ENCODE measurements at places on chromosomes 4 and X. TPM values are rescaled to one million over a fixed set of nuclear protein-coding genes. Genes with fewer than 3 reads are reported as not detected.

DNA sequence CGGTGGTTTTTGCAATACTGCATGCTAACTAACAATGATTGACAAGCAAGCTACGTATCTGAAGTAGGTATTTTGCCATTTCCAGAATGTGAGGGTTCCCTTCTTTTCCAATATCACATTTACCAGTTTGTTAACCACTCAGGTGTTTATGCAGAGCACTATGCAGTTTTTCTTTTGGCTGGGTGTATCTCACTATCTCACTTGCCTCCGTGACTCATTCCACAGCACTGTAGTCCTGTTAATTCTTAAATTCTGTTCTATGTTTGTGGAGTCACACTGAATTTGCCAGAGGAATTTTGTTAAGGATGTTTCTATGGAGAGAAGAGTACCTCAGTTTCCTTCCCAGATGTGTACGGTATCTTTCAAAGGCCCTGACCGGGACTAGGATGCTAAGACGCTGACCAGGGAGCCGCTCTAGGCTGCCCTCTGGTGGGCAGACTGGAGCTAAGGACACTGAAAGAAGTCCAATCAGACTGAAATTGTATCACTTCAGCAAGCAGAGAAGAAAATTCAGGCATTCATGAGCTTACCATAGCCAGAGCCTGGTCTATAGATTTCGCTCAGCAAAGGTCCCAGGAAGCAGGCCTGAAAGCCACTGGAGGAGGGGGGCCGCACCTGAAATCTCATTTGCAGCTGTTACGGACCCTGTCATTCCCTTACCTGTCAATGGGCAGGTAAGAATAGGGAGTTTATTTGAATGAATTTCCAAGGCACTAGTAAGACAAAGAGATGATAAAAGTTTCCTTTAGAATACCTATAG is 388.4 kb upstream of the SPOCK3 start:
- DNase-seq, result peak; percentile 6

DNA sequence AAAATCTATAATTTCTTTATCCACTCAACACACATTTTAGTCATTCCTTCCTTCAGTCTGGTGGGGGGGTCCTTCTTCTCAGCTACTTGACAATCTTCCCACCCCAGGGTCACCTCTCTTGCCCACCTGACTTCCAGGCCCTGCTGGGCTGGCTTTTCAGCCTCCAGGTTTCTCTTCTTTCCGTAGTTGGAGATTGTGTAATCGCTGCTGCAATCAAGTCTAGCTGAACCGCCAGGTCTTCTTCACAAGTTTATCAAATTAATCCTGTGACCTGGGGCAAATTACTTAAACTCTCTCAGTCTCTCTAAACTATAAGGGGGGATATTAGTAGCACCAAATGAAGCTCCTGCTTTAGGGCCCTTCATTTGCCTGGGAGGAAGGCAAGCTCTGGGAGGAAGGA is 102.9 kb upstream of the TNIP3 start:
- no peak for DNase-seq

GRCh38 chr4:10063544-10064300 is 42.4 kb upstream of the SLC2A9 start:
- DNase-seq, result no peak

DNA sequence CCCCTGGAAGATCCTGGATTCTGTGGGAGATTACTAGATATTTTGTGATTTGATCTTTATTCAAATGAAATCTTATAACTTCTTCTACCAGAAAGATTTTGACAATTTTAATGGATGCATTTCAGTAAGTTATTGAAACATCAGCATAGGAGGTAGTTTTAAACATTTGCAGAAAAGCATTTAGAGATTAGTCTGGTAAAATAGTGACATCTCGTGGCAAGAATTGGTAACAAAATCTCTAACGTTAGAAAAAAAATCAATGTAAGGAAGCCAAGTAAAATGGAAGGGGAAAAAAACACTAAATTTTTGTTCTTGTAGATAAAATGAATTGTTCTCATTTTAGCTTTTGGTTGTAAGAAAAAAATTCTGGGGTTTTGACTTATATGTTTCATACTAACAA is 73.3 kb downstream of the TASL start:
- DNase-seq, result no peak

The CYSLTR1 gene
- not detected for total RNA-seq

The ITGB1BP2 gene
- 0.29 TPM for total RNA-seq

Data from epithelial cell of proximal tubule (primary cell).